WERI-Rb-1 (cell line): ENCODE measurements at places on chromosomes 4 and X.

GRCh38 chrX:136780763-136781162, at the start of gene ARHGEF6:
Gene ARHGEF6, minus strand, starts transcription at chrX:136780932. Its CDS starts 50 bp downstream, at chrX:136780882.
- no peak for DNase-seq

DNA sequence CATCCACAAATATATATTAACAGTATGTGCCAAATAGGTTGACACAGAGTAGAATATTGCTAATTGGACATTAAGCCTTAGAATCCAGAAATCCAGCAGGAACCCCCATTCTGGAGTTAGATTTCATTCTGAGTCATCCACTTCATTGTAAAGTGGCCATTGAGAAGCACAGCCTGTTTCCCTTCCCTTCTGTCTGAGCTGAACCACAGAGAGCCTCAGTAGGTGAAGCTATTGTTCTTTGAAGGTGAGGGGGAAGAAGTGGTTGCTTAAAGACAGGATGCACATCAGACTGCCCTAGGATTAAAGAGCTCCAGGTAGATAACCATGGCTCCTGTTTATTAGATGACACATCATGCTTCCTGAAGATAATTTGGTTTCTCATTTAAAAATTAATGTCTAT, 30.6 kb upstream of the MCF2 start:
- DNase-seq, result no peak

DNA sequence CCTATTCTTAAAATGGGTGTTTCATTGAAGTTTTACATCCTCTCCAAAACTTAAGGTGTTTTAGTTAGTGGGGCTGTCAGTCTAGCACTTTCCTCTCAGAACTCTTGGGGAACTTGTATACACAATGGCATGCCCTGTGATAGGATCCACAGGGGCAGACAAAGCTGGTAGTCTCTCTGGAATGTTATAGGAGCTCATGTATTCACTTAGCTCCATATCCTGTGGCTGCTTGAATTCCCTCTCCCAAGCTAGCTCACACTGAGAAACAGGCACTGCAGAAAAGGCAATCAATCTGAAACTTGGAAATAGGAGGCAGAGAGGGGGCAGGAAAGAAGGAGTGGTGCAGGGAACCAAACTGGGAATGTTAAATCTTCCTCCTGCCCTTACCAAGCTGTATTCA, 26.3 kb upstream of the ARMCX2 start:
- DNase-seq, result no peak

GRCh38 chr4:53917729-53918128, 146.7 kb downstream of the CHIC2 start:
- DNase-seq, result no peak

DNA sequence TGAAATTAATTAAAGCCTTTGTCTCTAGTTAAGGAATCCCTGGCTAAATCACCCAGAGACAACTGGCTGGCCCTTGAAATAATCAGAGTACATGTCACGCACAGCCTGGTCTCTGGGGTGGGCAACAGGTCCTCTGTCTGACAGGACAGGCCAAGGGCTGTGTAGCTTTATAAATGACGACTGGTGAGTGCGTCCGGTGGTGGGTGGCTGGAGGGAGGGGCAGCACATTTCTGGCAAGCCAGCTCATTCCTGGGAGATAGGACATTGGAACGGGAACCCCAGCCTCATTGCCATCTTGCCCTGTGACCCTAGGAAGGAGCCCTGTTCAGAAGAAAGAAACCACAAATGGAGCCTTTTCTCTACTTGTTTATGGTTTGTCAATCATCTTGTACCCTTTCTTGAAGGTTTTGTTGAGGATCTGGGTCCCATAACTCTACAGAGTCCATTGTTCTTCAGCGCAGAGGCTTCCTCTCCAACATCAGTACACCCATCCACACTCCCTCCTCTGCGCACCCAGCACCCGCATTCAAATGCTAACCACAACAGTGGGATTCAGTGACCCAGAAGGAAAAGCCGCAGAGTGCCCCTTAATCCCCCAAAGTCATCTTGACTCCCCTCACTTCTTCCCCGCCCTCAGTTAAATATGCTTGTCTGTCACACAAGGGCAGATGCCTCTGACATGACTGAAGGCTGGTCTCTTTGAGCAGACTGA, 368.1 kb downstream of the UNC5C start:
- no peak for DNase-seq

- no peak for DNase-seq
These were observed 23.4 kb upstream of the RHOH start for GRCh38 chr4:40173470-40173875.

DNA sequence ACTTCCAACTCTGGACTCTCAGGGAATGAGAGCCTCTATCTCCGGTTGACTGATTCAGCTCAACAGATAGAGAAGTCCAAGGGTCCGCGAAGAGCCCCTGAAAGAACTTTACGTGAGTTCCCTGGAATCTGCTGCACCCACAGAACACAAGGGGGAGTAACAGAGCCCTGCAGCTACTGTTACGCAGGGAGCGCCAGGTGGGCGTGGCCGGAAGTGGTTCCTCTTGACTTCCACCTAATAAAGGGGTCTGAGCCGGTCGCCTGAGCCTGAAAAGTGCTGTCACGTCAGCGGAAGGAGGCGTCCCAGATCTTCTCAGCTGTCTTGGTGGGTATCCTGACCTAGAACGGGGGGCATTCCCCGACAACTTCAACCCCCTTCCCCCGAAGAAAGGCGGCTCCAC, at the start of gene MAGEB6:
Gene MAGEB6, plus strand, starts transcription at position 237 of the 400 bp plus-strand sequence. CDS start 1,407 bp downstream, outside the sequence.
- DNase-seq, result no peak

- no peak for DNase-seq
These were observed 263.1 kb downstream of the SPRY1 start for GRCh38 chr4:123659730-123660129.

DNA sequence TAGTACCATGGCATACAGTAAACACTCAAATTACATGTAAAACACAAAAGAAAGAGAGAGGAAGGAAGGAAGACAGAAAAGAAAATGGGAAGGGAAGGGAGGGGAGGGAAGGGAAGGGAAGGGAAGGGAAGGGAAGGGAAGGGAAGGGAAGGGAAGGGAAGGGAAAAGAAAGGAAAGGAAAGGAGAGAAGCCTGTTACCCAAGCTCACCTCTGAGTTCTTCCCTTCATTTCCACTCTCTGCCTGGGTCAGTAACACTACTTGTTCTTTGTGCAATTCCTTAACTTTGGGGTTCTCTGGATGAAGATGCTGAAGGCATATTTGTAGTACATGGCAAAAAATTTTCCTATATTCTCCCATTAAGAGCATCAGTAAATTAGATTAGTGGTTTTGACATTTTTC, 241.0 kb downstream of the RAB28 start:
- DNase-seq, result no peak

DNA sequence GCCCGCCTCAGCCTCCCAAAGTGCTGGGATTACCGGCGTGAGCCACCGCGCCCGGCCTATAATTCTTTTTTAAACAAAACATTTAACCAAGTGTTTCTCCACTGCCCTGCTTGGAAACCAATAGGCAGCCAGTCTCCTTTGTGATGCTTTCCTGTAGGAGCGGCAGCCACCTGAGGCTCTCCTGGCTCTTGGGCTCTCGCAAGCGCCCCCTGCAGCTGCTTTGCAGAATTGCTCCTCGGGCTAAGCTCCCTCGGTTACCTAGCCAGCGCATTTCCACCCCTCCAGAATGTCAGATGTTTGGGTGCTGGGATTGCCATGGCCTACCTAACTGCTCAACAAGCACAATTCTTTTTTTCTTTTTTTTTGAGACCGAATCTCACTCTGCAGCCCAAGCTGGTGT, 7.7 kb downstream of the S100P start:
- peak; percentile 46 for DNase-seq

DNA sequence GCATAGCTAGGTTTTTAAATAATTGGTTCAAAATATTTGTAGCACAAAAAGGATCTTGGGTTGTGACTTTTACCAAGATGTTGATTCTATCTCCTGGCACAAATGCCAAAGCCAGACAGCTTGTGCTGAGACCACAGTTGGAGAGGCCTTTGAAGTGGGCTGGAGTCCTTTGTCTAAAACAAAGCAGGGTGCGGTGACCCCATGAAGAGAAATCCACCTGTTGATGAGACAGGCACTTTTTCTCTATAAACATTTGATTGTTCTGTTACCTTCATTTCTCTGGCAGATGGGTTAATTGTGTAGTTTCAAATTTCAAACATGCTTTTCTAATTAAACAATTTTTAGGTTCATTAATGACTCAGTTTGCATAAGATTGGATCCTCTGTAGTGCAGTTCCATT, 56.7 kb downstream of the STOX2 start:
- DNase-seq, result no peak

DNA sequence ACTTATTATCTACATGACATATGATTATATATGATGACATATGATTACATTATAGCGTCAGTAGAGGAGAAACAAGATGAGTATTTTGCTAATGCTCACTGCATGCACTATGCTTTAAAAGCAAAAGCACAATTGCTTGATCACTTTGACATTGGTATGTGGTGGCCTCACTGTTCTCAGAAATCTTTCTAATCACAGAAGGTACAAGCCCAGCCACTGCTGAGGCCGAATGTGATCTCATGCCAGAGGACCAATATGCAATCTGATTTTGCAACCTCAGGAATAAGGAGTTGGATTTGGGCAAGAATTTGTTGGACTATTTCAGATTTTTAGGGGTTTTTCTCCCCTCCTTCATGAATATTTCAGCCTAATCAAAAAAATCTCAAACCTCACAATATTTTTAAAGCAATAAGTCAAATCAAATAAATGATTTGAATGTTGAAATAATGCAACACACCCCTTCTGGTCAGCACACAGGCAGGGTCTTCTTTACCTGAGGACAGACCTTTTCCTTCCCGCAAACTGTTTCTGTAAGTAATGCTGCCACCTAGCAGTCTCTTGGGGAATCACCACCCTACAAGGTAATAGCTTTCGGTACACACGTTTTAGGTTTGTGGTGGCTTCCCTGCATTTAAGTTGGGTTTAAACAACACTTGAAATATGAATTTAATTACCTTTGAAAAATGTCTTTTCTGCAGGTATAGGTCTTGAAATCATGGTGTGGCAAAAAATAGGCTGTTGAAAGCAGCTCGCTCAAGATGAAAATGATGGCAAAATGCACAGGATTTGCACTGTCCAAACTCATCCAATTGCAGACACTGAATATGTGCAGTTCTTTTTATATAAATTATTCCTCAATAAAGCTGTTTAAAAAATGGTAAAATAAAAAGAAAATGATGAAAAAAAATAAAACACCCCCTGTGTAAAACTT, 4.8 kb upstream of the CXCL13 start:
- peak; percentile 27 for DNase-seq

DNA sequence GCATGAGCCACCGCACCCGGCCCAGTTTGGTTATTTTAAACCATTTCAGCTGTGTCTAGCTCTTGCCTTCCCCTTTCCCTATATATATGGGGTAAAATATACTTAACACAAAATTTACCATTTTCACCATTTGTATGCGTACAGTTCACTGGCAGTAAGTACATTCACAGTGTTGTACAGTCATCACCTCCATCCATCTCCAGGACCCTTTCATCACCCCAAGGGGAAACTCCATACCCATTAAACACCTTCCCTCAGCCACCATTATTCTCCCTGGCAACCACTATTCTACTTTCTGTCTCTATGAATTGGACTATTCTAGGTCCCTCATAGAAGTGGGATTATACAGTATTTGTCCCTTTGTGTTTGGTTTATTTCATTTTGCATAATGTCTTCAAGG, 106.4 kb downstream of the TMEM131L start:
- DNase-seq, result no peak

DNA sequence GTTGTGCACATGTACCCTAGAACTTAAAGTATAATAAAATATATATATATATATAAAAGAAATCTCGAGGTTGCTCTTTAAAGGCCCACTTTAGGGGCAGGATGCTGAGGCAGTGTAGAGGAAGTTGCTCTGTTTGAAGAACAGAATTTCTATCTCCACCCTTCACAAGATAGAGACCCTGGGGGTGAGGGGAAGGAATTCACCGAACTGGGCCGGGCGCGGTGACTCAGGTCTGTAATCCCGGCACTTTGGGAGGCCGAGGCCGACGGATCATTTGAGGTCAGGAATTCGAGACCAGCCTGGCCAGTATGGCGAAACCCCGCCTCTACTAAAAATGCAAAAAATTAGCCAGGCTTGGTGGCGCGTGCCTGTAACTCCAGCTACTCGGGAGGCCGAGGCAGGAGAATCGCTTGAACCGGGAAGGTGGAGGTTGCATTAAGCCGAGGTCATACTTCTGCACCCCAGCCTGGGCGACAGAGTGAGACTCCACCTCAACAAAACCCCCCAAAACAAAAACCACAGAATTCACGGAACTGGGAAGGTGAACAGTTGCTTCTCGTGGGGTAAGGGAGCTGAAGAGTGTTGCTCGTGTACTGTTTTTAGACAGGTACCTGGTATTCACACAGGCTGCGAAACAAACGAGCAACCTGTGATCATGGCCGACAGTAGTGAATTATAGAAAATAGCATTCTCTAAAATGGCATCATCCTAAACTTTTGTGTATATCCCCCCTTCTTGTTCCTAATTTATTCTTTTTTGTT, 6.2 kb downstream of the PLAC8 start:
- DNase-seq, result no peak

GRCh38 chrX:101191217-101191750, 28.3 kb upstream of the DRP2 start:
- no peak for DNase-seq

GRCh38 chrX:95332530-95332929, 1352.1 kb upstream of the DIAPH2 start:
- no peak for DNase-seq

- DNase-seq, result no peak
These were observed 70.5 kb downstream of the HPGD start for GRCh38 chr4:174451718-174452296.

GRCh38 chr4:145609481-145610427, 9.4 kb upstream of the MMAA start:
- peak; percentile 79 for DNase-seq

- DNase-seq, result no peak
These were observed 18.8 kb upstream of the CHRNA9 start for GRCh38 chr4:40316333-40316781.

DNA sequence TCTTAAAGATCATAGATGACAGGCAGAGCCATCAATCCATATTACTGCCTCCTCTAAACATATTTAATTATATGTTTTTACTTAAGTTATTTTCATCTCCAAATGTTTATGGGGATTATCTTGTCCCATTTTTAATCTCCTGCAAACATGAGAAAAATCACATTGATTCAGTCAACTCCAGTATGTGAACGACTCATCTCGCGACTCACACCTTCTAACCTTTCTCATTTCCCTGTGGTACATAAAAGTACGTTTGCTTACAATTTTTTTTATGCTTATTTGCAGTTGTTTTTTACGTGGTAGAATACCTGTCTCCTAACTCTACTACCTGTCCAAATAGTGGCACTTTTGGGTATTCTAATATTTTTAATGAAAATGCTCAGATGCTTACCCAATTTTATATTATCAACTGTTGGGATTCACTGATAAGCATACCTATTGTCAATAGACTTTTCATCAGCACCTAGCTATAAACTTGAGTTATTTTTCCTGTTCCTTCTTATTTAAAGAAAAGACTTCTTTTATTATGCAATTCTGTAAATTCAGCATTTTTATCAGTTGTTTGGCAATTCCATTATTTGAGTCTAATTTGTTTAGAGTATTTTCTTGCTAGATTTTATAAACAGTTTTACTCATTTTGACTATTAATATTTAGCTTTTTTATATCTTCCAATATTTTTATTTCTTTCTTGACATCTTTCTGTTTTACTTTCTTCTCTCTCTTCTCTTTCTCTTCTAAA, 276.6 kb downstream of the ANK2 start:
- DNase-seq, result no peak
